ENCODE measurements at places on chromosomes 7 and 10.
A peak's percentile ranks its signal among the peaks of the same experiment; 100 is the strongest.

GRCh38 chr7:139068544-139069399, 32.9 kb upstream of the ZC3HAV1L start:
- DNase-seq: no peak

DNA sequence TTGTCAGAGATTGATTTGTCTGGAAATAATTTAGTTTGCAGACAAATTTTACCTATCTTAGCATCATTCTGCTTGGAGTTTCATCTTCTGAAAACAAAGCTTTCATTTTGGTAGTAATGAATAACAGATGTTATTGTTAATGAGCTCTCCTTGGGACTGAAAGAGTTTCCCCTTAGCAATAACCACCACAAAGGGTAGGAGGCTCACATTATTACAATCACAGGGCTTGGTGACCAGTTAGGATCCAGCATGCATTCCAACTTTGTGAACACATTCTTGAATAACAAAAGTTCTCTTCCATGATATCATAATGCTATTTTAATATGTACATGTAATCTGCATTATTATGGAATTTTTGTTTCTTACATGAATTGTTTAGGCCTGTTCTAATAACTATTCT, 148.8 kb upstream of the VWC2 start:
- no peak for DNase-seq

DNA sequence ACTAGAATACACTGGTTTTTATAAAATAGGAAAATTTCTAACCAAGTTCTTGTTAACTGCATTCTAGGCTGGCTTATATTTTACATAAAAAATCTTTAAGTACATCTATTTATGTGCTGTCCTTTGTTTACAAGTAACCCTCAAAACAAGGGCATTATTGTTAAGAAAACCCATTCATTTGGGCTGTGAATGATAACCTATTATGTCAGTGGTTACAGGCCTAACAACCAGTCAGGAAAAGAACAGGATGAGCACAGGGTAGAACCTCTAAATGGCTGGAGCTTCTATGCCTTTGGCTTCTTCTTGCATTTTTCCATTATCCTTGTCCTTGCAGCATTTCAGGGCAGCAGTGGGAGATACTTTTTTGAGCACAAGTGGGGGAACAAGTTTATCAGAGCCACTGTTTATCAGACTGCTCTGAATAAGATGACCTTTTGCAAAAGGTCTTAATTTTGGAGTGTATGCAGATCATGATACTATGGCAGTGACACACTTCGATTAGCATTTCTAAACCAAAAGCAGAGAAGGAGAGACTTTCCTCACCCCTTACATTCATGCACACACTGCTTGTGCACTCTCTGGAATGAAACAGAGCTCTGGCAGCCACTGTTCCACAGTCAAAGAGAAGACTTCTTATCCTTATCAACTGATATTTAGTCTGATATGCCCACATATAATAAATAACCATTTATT, 10.9 kb downstream of the GPR37 start:
- no peak for DNase-seq

DNA sequence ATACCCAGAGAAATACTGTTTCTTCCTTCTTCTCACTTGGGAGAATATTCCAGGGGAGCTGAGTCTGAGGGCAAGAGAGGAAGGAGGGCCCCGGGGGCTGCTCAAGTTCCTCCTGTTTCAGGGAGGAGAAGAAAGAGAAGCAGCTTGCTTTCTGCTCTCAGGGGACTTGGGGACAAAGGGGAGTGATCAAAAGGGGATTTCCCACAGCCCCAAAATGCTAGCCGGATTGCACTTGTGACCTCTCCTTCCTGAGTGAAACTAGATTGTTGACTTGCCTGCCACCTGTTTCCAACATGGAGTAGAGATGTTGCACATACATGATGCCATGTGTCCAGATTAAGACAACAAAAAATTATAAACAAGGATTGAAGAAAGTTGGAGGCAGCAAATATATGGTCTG, 28.7 kb upstream of the PDCD4 start:
- no peak for DNase-seq

- no peak for DNase-seq
These were observed 362.3 kb downstream of the GRID1 start for GRCh38 chr10:86004337-86004736.

DNA sequence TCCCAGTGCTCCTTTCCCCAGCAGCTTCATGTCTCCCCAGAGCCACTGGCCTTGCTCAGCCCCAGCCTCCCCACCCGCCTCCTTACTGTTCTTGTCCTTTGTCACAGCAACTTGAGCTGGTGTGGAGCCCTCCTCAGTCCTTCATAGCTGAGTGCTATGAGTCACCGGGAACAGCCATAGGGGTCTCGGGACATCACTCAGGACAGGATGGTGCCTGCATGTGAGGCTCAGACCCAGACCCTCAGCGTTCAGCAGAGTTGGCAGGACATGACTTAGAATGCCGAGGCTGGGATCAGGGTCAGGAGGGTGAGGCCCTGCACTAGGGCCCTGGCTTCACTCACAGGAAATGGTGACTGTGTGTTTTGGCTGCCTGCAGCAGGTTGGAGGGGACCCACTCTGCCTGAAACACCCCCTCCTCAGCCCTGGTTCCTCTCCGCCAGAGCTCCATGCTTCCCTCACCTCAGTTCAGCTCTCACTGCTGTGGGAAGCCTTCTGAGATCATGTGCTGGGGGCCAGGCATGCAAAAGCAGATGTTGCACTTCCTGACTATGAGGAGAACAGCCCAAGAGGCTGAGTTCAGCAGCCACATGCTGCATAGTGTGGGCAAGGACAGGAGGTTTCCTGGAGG, 40.7 kb upstream of the GJD4 start:
- DNase-seq: no peak

GRCh38 chr10:89846281-89846630, 144.9 kb downstream of the KIF20B start:
- no peak for DNase-seq

DNA sequence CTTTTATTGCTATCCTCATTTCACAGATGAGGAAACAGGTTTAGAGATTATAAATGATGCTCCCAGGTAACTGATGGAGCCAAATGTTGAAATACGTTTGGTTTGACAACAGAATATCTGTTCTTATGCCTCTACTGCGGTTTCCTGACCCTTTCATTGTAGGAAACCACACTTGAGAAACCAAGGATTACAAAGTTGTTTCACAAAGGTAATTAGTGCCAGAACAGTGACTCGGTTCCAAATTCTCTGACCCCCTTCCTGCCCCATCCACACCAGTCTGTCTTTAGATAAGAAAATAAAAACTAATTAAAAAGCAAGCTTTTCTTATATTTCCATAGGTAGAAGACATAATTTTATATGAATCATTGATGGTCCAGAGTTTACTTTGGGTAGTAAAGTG, 393.7 kb upstream of the MBL2 start:
- DNase-seq: no peak

GRCh38 chr10:42976351-42977031, 100.4 kb upstream of the RET start:
- no peak for DNase-seq

DNA sequence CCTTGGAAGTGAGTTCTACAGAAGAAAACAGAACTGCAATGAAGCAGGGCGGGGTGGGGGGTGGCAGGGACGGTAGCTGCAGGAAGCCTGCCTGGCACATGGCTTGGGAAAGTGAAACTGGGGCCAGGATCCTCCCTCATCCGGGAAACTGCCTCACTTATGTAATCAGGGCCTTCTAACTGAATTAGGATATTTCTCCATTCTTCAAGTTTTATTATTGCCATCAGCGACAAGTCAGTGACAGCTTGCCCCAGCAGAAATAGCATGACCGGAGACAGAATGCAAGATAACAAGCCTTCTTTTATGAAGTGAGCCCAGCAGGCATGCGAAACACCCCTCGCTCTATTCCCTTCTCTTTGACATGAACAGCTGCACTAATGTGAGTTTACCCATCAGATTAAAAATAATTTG, 77.5 kb upstream of the CACUL1 start:
- DNase-seq: no peak

DNA sequence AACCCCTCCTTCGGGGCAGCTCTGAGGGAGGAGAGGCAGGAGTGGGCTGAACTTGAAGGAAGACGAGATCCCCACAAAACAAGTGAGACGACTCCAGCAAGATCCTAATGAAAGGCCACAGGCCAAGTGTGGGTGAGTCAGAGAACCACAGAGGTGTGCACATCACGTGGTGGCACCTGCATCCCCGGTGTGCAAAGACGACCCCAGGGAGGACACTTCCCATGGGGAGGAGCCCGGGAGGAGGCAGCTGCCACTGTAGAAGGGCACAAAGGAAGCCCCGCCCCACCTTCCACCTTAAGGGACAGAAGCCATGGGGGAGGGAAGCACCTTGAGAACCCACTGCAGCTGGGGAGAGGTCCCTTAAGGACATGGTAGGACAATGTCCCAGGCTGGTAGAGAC, 45.7 kb downstream of the ESYT2 start:
- DNase-seq: no peak

- peak; percentile 31 for DNase-seq
These were observed 52.5 kb upstream of the FRMD4A start for GRCh38 chr10:14383266-14383665.

DNA sequence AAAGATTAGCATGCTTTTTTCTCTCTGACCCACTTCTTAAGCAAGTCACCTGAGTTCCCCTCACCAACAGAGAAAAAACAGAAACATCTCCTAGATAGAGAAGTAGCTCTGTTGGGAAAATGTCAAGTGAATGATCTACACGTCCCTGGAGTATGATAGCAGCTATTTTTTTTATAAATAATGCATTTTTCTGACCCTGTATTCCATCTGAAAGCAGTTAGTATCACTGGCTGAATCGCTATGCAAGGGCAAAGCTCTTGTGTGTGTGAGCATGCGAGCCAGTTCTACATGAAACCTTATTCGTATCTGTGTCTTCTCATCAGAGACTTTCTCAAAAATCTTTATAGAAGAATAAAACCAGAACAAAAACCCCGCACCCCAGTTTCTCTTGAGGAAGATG, 8.2 kb downstream of the ANKMY2 start:
- no peak for DNase-seq

- peak; percentile 96 for DNase-seq
These were observed 62.0 kb upstream of the NAMPT start for GRCh38 chr7:106346678-106347217.

GRCh38 chr7:156609010-156609877, 31.3 kb upstream of the RNF32 start:
- DNase-seq: no peak

GRCh38 chr7:28708033-28708951, 249.8 kb downstream of the TRIL start:
- peak; percentile 28 for DNase-seq

- DNase-seq: no peak
These were observed 141.8 kb downstream of the POLR1F start for GRCh38 chr7:19567011-19567410.

- DNase-seq: peak; percentile 2
These were observed 82.3 kb downstream of the ZEB1 start for GRCh38 chr10:31401287-31401686.

GRCh38 chr10:24012249-24012803, 196.6 kb upstream of the KIAA1217 start:
- DNase-seq: no peak

- no peak for DNase-seq
These were observed 8.4 kb upstream of the BMPR1A start for GRCh38 chr10:86747796-86748581.

- no peak for DNase-seq
These were observed 124.9 kb downstream of the DLG5 start for GRCh38 chr10:77801474-77802161.

GRCh38 chr7:37592366-37592765, 91.2 kb upstream of the GPR141 start:
- no peak for DNase-seq

GRCh38 chr10:97849687-97850402, at the start of gene GOLGA7B:
TSS of gene GOLGA7B (plus strand) at chr10:97849843. CDS start at chr10:97850304, 461 bp downstream.
- peak; percentile 52 for DNase-seq

DNA sequence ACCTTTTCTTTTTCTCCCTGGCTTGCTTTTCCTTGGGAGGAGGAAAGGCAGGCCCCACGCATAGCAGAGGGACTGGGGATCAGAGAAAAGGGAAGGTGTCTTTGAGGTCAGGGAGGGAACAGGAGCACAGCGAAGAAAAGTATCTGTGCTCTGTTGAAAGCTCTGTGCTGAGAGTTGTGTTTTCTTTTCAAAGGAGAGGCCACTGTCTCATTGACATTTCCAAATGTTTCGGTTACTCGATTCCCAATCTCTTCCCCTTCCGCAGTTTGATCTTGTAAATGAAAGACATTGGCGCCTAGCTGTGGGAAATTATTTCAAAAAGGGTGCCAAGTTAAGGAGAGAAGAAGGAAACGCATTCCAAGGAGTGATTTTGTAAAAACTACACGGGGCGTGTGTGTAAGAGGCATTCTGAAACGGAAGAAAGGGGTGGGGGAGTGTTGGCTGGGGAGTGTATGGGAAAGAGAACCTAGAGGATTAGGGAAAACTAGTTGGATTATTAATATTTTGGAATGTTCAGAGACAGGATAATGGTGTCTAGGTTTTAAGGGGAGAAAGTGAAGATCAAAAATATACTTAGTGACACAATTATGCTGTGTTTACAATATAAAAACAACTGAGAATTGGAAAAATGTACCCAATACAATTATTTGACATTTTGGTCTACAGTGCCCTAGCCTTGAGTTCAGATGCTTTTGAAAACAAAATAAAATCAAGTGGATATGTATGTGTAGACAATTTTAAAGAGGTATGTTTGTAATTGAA, 708 bp downstream of the KLHDC10 start:
- peak; percentile 43 for DNase-seq

GRCh38 chr10:28954211-28954610, 276.9 kb downstream of the BAMBI start:
- DNase-seq: no peak

DNA sequence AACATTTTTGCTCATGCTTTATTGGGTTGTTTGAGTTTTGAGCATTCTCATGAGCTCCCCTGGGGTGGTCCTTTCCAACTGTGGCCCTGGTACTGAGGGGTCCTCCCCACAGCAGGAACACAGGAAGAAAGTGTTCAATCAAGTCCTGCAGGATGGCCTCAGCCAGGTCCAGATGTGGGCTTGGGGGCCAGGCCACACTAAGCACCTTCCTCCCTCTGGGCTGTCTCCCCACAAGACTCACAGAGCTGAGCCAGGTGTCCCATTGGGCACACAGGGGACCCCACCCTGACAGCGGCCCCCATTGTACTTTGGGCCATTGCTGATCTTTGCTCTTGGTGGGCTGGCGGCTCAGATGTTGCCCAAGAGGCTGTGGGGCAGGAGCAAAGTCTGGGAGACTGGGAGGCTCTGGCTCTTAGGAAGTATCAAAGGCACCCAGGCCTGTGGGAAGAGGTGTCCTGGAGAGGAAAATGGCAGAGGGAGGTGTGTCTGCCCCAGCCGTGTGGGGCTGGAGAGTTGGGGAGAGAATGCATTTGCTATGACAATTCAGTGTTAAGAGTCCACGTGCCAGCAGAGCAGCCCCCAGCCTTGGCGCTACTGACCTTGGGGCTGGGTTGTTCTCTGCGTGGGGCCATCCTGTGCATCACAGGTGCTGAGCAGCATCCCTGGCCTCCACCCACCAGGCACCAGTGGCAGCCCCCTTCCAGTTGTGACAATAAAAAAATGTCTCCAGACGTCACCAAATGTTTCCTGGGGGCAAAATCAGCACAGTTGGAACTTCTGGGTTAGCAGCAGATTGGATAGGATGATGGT, 17.8 kb downstream of the SCART1 start:
- DNase-seq: no peak

- peak; percentile 20 for DNase-seq
These were observed 7.2 kb downstream of the TNPO3 start for GRCh38 chr7:129047761-129048160.
